NCI-H446 (cell line): ENCODE measurements at places on chromosomes 2 and 18.

- DNase-seq = no peak
Observed at GRCh38 chr2:38734299-38735058, 16.7 kb downstream of the SRSF7 start.

DNA sequence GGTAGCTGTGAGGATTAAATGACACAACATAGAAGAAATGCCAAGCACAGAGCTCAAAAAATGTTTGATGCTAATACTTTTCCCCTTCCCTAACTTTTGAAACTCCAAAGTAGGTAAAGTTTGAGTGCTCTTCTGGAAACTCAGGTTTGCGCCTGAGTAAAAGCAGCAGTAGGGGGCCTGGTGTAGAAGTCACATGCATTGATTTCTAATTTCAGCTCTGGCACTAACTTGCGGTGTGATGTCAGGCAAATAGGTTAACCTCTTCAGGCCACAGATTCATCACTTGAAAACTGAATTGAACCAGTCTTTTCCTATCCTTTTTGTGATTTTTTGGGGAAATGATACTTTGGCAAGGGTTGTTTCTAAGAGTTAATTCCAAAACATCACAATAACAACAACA, 27.2 kb downstream of the LHCGR start:
- no peak for DNase-seq

GRCh38 chr2:106353676-106354075, 114.5 kb downstream of the RGPD3 start:
- no peak for DNase-seq

DNA sequence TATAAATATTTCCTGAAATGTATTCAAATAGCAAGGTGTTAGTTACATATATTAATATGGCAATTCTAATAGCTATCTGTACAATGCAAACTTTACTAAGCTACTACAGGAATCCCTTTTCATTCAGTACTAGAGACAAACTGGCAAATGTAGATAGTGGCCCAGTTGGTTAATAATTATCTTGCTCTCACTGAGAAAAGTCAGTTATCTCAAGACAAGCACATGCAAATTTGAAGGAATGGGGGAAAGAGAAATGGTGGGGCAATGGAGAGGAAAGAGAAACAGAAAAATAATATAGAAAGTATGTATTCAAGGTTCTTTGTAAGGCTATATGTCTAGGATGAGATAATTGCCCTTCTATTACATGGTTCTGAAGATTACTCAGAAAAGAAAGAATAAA, 280.0 kb downstream of the FIGN start:
- no peak for DNase-seq

DNA sequence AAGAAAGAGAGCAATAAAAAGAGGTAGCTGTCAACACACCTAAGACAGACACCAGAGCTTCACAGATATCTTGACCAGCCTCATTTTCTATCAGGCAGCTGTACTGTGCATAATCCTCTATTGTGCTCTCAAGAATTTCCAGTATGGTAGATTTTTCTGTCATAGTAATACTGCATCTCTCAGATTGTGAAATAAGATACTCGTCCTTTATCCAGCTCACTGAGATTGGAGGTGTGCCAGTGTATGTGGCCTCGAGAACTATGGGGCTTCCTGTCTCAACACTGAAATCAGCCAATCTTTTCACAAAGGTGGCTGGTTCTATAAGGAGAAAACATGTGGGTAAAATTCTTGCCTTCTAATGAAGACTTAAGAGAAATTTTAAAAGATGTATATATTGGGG, 88.9 kb downstream of the TTN start:
- DNase-seq = no peak

- DNase-seq = no peak
Observed at GRCh38 chr2:46439582-46439981, 39.8 kb upstream of the TMEM247 start.

DNA sequence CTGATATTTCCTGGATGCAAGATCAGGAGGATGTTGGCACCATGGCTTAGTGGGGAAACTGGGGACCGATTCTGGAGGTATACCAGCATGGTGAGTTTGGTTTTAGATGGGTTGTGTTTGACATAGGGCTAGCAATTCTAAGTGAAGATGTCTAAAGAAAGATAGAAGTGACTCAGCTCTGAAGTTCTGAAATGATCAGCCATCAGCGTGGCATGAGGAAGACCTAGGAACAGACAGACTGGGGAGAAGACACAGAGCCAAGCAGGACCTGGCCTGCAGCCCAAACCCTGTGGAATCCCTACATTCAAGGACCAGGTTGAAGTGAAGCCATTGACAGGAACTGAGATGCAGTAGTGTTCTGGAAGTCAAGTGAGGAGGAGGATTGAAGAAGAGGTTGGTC, 39.8 kb downstream of the HRH4 start:
- no peak for DNase-seq
